EH (cell line): ENCODE measurements at places on chromosomes 6 and 20.
A peak's percentile ranks its signal among the peaks of the same experiment; 100 is the strongest.

- peak; percentile 17 for DNase-seq
Measured at GRCh38 chr20:45044601-45045000, 56.3 kb downstream of the KCNS1 start.

DNA sequence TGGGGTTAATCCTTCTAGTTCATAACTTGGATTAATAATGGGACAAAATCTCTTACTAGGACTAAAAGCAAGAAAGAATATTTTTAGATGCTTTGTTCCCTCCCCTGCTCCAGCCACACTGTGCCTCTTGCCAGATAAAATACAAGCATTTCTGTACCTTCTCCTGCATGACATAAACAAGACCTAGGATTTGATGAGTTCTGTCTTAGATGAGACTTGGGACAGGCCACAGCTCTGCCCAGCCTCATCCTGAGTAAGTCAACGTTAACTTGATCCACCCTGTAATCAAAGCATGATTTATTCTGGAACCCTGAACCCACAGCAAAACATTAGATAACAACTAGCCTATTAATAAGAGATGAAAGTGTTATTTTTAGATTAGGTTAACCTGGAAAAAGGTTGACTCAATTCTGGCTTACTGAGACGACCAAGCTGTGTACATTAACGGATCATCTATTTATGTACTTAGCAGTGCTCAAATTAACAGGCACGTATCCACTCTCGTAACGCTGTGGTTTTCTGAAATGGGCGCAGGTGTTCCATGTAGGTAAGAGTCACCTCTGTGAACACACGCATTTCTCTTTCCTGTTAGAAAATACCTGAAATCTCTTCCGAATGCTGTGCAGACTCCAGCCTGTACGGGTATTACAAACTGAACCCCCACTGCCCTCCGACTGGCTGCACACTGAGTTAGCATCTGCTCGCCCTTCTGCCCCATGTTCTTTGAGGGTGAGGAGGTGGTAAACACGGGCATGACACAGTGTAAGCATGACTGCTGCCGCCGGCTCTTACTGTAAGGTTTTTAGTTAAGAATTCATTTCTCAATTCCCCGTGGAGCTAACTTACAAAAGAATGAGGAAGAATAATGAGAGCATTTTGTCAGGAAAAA lies 132.1 kb upstream of the FOXQ1 start:
- DNase-seq: no peak

GRCh38 chr6:30836431-30836866 lies 47.9 kb upstream of the DDR1 start:
- peak; percentile 87 for DNase-seq

DNA sequence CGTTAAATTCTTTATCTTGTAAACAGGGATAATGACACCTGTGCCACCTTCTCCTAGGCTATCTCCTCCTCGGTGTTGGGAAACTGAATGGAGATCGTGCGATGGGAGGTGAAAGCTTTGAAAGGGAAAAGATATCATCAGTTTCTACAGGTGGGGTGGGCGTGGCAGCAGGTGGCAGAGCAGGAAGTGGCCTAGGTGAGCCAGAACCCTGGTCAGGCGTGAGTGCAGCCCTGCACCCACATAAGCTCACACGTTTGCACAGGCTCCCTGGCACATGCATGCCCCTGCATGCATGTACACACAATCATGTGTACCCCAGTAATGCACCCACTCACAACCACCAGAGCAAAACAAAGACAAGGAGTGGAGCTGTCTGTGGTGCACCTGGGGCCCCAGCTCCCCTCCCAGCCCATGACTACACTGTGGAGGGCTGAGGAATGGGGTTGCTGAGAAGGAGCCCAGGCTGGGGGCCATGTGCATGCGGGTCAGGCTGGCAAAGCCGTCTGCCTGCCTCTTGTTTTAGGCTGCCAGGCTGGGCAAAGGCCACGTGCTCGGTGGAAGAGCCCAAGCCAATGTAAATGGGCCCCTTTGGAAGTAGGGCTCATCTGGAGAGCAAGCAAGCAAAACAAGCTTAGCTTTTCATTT lies 61.5 kb downstream of the TFAP2C start:
- no peak for DNase-seq
